Stimulated activated CD4-positive, alpha-beta T cell treated with anti-CD3 and anti-CD28 coated beads, Interleukin-15, amount 100 ng/mL, for 1 hour (primary cell): ENCODE measurements at places on chromosomes 3 and 15.

- no peak for DNase-seq
Measured at GRCh38 chr3:183434992-183435391, 6.6 kb upstream of the MCF2L2 start.

DNA sequence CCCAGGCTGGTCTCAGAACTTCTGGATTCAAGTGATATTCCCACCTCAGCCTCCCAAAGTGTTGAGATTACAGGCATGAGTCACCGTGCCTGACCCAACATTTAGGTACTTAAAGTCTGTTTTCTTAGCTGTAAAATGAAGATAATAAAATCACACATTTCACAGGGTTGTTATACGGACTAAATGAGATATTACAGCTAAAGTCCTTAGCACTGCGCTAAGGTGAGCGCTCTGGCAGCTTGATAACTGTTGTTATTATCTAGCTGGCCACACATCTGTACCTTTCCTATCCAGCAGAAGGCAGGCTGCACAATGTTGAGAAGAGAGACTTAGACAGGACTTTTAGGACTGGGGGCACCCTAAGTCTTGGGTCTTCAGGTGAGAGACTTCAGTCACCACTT, 2.7 kb upstream of the LIPH start:
- no peak for DNase-seq

GRCh38 chr15:64850778-64851502, 9.2 kb downstream of the PLEKHO2 start:
- no peak for DNase-seq

- no peak for DNase-seq
Measured at GRCh38 chr3:13598926-13599886, 50.3 kb downstream of the FBLN2 start.

DNA sequence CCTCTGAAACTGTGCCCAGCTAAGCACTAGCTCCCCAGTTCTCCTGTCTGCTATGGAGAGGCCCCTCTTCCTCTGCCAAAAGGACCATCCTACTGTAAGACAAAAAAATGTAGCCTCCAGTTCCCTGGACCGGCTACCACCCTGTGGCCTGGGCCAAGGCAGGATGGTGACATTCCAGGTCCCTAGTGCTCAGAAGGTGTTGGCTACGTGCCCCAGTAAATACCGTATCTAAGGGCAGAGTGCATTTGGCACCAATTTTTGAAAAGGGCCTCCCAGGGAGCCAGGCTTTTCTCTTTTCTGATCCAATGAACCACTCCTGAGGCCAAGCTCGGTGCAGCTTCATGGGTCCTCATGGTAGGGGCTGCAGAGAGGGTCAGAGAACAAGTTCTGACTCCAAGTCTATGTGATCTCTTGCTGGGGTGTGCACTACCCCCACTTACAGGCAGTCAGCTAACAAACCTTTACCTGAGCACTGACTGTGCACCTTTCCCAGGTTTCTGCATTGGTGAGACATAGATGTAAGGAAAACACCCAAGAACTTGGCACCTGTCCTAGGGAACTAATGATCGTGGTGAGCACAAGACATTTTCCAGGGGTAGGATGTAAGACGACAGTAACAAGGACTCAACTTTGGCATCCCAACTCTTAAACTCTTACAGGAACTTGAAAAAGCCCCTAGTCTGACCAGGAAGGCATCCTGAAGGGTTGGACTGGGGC, 32.6 kb downstream of the TLE3 start:
- no peak for DNase-seq

GRCh38 chr3:25849091-25849490, 59.2 kb downstream of the OXSM start:
- DNase-seq = no peak

GRCh38 chr15:64528871-64529270, 68.5 kb downstream of the ZNF609 start:
- no peak for DNase-seq

- DNase-seq = no peak
Measured at GRCh38 chr15:61099020-61099810, 129.9 kb downstream of the RORA start.

GRCh38 chr3:99753268-99753975, 64.2 kb upstream of the CMSS1 start:
- no peak for DNase-seq

DNA sequence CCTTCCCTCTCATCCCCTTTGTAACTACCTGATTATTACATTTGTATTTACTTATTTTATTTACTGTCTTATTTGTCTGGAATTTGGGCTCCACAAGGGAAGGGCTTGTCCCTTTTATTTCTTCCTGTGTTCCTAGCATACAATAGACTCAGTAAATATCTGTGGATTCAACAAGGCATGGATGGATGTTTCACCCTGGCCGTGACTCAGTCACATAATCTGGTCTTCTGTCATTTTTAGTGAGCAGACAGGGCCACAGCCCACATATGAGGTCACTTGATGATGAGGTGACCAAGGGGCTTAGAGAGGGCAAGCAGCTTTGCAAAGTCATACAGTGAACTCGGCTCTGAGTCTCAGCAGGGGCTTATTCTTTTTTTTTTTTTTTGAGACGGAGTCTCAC, 7.8 kb upstream of the DAG1 start:
- DNase-seq = no peak

DNA sequence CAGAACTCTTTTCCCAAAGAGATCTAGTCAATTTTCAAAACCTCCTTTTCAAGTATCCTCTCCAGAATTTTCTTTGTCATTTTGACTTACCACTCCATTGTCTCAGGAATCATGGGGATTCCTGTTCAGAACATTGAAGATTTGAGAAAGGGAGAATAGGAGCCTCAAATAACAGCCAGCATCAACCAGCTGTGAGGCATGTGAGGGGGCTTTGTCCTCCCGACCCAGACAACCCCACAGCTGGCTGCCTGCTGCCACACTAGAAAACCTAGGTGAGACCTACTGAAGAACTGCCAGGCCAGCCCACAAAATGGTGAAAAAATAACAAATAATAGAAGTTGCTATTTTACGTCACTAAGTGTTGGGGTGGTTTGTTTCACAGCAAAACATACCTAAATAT, 5.9 kb upstream of the ARHGEF26 start:
- DNase-seq = no peak

GRCh38 chr3:47856669-47857068, 53.7 kb downstream of the DHX30 start:
- DNase-seq = no peak

GRCh38 chr3:174191380-174191779, 667.8 kb upstream of the NAALADL2 start:
- DNase-seq = no peak

DNA sequence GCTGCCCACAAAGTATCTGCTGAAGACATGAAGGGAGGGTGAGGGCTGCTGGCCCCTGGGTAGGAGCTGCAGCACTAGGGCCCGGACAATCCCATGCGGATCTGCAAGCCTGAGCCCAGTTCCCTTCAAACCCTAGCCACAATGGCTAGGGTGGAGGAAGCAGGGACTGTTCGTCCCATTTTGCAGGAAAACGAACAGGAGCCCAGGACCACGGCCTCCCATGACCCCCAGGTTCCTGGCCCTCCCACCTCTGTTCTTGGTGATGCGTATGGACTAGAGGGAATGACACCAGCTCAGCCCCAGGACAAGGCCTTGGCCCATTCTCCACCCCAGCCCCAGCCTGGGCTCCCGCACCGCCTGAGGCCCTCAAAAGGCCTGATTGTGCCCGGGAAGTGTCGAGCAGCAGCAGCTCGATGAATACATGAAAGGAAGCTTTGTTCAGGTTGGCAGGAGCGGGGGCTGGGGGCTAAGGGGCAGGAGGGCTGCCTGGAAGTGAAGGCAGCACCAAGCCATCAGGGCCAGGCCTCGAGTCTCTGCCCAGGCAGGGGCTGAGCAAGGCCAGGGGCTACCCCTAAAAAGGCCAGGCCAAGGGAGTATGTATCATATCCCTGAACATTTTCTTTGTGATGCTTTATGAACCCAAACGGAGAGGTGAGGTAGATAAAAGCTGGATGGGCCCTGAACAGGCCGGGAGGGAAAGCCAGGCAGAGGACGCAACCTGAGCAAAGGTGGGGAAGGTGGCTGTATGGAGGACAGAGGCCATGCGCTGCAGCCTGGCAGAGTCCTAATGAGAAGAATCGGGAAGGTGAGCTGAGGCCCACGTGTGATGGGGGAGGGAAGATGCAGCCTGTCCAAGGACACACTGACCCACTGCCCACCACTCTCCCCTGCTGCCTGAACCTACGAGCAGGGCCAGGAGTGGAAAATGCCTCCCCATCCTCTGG, 12.2 kb downstream of the SEMA7A start:
- DNase-seq = no peak

- DNase-seq = no peak
Measured at GRCh38 chr15:41850482-41851166, 12.0 kb downstream of the PLA2G4B start.
